ENCODE measurements at places on chromosomes 16 and 17.

GRCh38 chr17:32976605-32977004 is 15.0 kb upstream of the SPACA3 start:
- DNase-seq = no peak

DNA sequence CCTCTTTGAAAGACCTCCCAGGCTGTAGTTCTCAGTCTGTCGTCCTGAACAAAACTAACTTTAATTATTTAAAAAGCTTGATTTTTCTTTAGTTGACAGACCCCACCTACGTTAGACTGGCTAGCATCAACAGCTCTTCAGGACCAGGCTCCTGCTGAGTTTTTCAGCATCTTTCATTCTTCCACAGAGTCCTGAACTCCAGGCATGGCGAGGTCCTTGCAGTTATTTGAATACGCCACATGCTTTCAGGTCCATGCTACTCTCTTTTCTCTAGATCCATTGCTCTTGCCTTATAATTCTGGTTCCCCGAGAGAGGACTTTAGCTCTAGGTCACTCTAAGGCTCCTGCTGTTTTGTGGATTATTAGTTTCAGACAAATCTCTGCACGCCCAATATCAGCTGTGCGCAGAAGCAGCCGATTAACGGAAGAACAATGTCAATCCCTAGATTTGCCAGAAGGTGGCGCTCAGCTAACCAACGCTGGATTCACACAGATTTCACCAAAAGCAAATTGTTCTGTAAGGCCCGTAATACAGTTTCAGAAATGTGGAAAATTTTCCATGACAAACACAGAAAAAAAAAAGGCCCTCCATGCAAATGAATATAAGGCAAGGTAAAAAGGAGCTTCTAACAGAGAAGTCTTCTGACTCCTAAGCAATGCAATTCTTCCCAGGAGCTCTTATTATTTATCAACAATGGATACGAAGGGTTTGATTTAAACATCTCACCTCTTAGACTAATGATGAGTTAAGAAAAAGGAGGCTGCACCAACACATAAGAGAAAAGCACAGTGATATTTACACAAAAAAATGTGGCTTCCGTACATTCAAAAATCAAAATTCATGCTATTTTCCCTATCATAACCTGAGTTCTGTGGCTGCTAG is 33.5 kb upstream of the BCO1 start:
- DNase-seq = peak; percentile 51

GRCh38 chr17:37781451-37781850 is 36.6 kb upstream of the HNF1B start:
- DNase-seq = no peak

DNA sequence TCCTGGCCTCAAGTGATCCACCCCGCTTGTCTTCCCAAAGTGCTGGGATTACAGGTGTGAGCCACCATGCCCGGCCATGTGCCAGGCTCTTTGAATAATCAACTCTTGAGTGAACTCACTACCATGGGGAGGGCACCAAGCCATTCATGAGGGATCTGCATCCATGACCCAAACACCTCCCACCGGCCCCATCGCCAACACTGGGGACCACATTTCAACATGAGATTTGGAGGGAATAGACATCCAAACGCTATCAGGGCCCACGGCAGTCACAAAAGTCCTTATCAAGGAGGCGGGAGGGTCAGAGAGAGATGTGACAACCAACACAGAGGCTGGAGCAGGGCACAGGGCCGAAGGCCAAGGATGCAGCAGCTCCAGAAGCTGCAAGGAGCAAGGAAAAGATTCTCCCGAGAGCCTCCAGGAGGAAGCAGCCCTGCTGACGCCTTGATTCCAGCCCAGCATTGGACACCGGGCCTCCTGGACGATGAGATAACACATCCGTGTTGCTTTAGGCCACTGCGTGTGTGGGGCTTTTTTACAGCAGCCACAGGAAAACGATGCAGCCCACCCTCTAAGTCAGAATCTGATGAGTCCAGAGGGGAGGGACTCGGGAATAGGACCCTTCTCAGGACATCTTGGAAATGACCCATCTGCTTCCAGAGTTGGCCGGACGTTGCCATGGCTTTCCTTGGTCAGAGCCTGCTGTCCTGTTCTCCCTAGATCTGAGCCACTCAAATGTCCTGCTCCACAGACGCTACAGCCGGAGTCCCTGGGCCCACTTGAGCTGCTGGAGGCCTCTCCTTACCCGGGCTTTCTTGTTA is 47.3 kb upstream of the CMIP start:
- DNase-seq = no peak

- no peak for DNase-seq
These were observed 878 bp downstream of the KRT10 start for GRCh38 chr17:40821536-40821935.

- DNase-seq = no peak
These were observed 24.8 kb downstream of the KPNA2 start for GRCh38 chr17:68060336-68060735.

DNA sequence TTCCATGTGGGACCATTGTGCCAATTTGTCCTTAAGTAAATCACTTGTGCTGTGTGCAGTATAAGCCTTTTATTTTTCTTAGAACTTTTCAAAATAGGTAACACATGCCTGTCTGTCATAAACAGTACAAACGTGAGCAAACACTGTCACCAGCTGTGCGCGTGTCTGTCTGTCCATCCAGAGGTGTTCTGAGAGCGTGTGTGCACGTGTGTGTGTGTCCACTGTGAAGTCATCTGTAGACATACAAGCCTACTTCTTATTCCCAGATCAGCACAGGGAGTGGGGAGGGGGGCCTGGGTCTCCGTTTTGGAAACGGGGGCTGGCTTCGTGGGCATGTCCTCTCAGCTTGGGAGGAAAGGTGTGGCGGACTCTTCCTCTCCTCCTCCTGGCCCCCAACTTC is 9.4 kb downstream of the TMEM235 start:
- DNase-seq = no peak

- no peak for DNase-seq
These were observed 32.6 kb downstream of the IGF2BP1 start for GRCh38 chr17:49029801-49030200.

DNA sequence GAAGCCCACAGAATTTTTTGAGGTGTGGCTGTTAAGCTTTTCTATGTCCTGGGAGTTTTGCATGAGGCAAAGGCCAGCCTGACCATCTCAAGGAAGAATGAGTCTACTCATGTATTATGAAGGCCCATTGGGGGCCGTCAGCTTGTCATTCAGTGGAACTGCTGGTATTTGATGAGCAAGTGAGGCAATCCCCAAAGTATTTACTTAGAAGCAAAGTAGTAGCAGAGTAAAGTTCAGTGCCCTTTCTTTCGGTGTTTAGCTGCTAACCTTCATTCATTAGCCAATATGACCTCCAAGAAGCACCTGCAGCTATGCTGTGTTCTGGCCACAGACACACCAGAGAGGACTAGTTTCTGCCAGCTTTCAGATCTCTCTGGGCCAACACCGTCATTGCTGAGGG is 80.2 kb downstream of the RPA1 start:
- DNase-seq = no peak

- no peak for DNase-seq
These were observed 58.2 kb downstream of the CDYL2 start for GRCh38 chr16:80746231-80746630.

DNA sequence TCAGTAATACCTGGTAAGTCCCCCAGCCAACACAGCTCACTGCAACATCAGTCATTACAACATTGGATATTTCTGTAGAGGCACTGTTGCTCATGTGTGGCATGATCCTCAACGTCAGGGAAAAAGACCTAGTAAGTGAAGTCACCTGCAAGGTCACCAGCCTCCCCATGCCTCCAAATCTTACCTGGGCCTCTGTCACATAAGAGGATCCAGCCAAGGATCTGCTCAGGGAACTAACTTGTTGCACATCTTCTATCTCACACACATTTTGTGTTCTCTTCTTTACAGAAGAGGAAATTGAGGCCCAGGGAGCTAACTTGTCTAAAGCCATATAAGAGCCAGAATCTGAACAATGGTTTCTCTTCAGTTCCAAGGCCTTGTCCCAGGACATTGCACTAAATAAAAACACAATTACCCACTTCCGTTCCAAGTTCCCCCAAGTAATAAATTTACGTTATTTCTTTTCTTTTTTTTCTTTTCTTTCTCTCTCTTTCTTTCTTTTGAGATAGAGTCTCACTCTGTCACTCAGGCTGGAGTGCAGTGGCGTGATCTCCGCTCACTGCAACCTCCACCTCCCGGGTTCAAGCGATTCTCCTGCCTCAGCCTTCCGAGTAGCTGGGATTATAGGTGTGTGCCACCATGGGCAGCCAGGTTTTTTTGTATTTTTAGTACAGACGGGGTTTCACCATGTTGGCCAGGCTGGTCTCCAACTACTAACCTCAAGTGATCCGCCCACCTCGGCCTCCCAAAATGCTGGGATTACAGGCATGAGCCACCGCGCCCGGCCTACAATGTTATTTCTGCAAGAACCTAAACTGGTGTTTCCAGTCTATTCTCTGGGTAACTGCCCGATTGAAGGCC is 1.3 kb downstream of the SHMT1 start:
- DNase-seq = no peak

DNA sequence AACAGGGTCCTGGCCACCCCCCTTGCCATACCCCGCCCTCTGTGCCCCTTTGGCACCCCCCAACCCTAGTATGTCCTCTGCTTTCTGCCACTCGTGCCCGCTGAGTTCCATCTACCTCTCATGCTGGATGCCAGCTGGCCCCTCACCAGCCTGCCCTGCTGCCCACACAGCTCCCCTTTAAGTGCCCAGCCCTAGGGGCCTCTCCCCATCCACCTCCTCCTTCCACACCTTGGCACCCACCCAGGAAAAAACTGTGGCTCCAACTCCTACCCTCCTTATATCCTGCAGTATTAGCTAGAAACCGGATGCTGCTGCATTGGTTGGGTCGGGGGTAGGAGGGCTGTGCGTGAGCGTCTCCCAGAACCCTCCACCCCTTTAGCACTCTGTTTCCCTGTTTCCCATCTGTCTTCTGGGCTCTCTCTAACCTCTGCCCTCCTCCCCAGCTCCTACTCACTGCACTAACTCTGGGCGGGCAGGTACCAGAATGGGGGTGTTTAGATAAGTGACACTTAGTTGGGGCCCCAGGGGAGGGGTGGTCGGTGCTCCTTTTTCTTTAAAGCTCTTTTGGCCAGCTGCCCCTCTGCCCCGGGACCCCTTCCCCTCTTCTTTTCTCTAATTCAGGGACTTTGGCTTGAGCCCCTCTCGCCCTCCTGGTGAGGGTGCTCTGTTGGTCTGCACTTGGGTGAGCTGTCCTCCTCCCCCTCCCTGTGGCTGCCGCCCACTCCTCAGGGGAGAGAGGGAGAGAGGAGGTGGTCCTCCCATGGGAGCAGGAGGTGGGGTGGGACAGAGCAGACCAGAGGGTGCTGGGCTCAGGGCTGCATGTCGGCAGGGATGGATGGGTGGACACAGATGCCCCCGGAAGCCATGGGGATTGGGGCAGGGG is 9.9 kb downstream of the NR1D1 start:
- DNase-seq = no peak

DNA sequence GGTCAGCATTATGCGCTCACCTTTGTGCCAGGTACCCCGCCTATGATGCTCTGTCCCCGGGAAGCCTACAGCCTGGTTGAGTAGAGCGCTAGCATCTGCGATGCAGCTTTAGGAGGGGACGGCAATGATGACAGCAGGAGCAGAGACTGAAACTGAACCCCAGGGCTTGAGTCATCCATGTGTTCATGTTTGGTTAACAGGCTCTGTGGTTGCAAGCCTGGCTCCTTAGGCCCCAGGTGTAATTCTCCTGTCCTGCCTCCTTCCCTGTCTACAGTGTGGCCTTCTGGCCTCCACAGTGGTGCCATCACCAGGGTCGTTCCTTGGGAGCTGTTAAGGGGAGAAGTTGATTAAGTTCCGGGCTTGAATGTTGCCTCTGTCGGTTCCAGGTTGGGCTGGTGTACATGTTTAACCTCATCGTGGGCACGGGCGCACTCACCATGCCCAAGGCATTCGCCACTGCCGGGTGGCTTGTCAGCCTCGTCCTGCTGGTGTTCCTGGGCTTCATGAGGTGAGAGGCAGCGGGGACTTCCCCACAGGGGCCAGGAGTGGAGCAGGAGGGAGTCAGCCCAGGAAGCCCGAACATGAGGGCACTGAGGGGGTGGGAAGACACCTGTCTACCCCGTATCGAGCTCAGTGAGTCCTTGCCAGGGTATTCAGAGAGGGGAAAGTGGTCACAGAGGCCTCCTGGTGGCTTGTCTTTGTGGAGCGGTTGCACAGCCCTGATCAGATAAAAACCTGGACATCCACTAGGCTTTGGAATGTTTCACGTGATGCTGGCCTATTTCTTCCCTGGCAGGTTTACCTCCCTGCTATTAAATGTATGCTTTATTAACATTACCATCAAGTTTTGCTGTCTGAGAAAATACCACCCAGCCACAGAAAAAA is 9.2 kb upstream of the NAT9 start:
- peak; percentile 67 for DNase-seq

DNA sequence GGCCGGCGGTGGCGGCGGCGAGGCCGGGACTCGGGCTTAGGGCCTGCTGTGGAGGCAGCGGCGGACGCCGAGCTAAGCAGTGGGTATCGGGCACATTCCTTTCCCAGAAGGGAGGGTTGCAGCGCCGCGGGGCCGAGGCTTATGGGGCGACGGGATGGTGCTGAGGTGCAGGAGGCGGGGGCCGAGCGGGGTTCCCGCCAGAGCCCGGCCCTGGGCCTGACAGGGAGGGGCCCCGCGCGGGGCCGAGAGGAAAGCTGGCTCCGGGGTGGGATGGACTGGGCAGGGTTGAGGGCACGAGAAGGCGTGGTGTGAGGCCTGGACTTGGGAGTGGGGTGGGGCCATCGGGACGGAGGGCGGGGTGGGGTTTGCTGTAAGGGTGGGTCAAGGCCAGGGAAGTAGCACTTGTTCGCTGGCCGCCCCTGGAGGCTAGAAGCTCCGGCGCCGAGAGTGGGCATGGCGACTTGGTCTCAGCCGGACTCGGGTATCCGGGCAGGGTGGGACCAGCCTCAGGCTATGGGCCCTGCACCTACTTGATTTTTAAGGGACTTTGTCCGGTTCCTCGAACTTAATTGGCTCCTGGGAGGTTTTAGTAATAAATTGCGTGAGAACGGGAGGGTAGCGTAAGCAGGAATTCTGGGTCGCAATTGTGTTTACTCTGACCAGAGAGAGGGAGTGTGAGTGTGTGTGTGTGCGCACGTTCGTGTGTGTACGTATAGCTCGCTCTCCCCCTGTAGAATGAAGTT is 396 bp downstream of the NFE2L1 start:
- peak; percentile 76 for DNase-seq

- DNase-seq = peak; percentile 47
These were observed 488 bp downstream of the TFAP4 start for GRCh38 chr16:4272114-4272956.

GRCh38 chr16:49520492-49521038 is 147.0 kb downstream of the C16orf78 start:
- DNase-seq = no peak

GRCh38 chr17:56870081-56870651 is 36.2 kb downstream of the DGKE start:
- DNase-seq = no peak

DNA sequence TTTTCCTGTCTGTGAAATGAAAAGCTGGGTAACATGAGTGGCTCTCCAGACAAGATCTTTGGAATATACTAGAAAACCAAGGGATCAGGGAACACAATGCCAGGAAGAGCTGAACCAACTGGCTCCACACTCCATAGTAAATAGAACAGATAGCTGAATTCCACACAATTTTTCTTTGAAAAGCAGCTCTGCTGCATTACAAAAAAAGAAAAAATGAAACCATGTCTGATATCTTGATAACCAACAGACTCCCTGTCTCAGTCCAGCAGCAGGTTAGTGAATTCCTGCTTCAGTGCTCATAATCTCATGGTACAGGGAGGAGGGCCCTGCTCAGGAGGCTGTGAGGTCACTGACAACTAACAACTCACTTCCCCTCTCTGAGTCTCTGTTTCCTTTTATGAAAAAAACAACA is 97.1 kb downstream of the CDH11 start:
- peak; percentile 39 for DNase-seq

- no peak for DNase-seq
These were observed 297.9 kb upstream of the PSMD7 start for GRCh38 chr16:73998707-73999106.

GRCh38 chr17:60539807-60540206 is 13.8 kb upstream of the APPBP2 start:
- DNase-seq = no peak

All from epithelial cell of esophagus (primary cell).